ENCODE measurements at places on chromosomes 16 and 17. TPM values are rescaled to one million over a fixed set of nuclear protein-coding genes. Genes with fewer than 3 reads are reported as not detected.

DNA sequence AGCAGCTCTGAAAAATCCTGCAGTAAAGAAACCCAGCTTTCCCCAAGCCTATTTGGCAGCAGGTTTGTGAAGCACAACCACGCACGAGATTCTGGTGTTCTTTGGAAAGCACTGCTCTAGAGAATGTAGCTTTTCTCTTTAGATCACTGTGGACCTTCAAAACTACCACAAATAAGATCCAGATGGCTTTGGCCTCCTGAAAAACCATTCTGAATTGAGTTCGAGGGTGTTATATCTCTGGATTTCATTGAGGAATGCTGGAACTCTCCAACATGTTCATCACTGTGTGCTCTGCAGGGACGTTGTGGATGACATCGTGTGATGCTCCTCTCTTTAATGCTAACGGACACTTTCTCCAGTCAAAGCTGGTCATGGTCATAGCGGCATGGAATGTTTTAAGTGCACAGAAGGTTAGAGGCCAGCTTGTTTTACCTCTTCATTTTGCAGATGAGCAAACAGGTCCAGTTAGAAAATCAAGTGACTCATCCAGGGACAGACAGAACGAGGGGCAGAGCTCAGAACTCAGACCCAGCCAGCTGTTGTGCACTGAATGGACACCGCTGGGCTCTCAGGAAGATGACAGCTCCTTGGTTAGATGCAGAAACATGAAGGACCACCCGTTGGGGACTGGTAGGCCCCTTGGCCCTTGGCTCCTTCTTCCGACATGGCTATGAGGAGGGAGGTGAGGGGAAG lies 37.2 kb downstream of the CCDC42 start:
- no peak overlapping the region for H3K4me3 ChIP-seq
- H3K27me3 ChIP-seq, result no peaks in the 10 kb centered on the region
- H3K27ac ChIP-seq, result no peak overlapping the region
- peaks cover 7% of the 10 kb centered on the region for H3K4me1 ChIP-seq

DNA sequence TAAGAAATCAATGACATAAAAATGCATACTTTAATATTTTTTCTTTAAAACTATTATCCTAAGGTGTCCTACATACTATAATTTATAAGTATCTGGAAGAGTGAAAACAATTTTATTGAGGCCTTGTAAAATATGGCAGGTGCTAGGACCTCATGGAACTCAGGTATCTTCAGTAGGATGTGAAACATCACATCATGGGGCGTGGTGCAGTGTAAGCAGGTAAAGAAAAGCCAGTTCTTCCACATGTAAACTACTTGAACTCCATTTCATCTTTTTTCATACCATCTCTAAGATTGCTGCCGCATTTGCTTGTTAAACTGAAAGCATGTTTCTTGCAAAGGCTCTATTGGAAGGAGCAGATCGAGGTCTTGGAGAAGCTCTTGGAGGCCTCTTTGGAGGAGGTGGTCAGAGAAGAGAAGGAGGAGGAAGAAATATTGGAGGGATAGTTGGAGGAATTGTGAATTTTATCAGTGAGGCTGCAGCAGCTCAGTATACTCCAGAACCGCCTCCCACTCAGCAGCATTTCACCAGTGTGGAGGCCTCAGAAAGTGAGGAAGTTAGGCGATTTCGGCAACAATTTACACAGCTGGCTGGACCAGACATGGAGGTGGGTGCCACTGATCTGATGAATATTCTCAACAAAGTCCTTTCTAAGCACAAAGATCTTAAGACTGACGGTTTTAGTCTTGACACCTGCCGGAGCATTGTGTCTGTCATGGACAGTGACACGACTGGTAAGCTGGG lies at the start of gene CAPNS2:
Gene CAPNS2 (plus strand): TSS at position 253 of the 744 bp plus-strand sequence. CDS start 73 bp downstream, at position 326.
- no peak within 1 kb of the TSS for H3K4me3 ChIP-seq
- H3K27me3 ChIP-seq, result peaks cover 2% of the 10 kb centered on the region
- DNase-seq, result no peak
- H3K36me3 ChIP-seq, result no peaks in the 10 kb centered on the region

DNA sequence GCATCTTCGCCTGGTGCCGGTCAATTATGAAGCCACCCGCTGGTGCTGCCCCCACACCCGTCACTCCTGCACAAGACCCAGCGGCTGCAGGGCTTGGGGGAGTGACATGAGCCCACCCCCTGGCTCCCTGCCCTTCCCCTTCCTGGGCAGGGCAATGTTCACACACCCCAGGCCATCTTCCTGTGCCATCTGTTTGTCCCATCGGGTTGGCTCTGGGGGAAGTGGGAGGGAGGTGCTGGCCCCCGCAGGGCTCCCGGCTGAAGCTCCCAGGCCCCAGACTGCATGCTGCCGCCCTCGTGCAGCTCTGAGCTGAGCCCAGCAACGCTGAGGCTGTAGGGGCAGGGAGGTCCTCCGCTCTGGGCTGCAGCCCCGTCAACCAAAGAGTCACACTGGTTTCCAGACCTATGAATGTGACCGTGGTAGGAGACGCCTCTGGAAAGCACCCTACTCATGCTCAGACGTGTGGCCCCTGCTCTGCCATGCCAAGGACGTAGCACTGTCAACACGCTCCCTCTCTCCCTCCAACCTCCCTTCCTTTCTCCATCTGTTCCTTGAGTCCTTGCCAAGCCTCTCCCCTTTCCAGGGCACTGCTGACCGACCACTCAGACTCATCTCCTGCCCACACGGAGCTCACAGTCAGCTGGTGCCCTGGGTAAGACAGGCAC lies 140.4 kb downstream of the ENGASE start:
- peaks cover 33% of the 10 kb centered on the region for H3K4me1 ChIP-seq
- peak overlapping the region; percentile 19 for H3K27ac ChIP-seq
- DNase-seq, result no peak
- H3K4me3 ChIP-seq, result no peak overlapping the region
- H3K36me3 ChIP-seq, result no peaks in the 10 kb centered on the region
- peaks cover 31% of the 10 kb centered on the region for H3K27me3 ChIP-seq

GRCh38 chr17:45660474-45660873 lies 123.6 kb upstream of the CRHR1 start:
- no peaks in the 10 kb centered on the region for H3K36me3 ChIP-seq
- no peak overlapping the region for H3K27ac ChIP-seq
- DNase-seq, result no peak
- H3K4me1 ChIP-seq, result no peaks in the 10 kb centered on the region
- H3K4me3 ChIP-seq, result no peak overlapping the region
- peaks cover 5% of the 10 kb centered on the region for H3K27me3 ChIP-seq

CCDC200 gene
- not detected for total RNA-seq

GRCh38 chr17:49842371-49842770 lies 5.5 kb downstream of the TAC4 start:
- no peaks in the 10 kb centered on the region for H3K36me3 ChIP-seq
- DNase-seq, result no peak
- H3K4me1 ChIP-seq, result peaks cover 2% of the 10 kb centered on the region
- H3K4me3 ChIP-seq, result no peak overlapping the region

- peak overlapping the region; percentile 43 for H3K27ac ChIP-seq
- H3K4me1 ChIP-seq, result peaks cover 16% of the 10 kb centered on the region
- H3K27me3 ChIP-seq, result peaks cover 10% of the 10 kb centered on the region
- peak overlapping the region; percentile 88 for H3K4me3 ChIP-seq
Observed at GRCh38 chr16:528111-529011, 849 bp downstream of the CAPN15 start.

GRCh38 chr16:87095271-87095670 lies 221.9 kb downstream of the C16orf95 start:
- H3K4me3 ChIP-seq, result no peak overlapping the region
- DNase-seq, result no peak
- H3K36me3 ChIP-seq, result no peaks in the 10 kb centered on the region
- no peaks in the 10 kb centered on the region for H3K4me1 ChIP-seq
- no peak overlapping the region for H3K27ac ChIP-seq

GRCh38 chr16:57999366-57999970 lies 1.0 kb downstream of the ZNF319 start:
- H3K4me1 ChIP-seq, result peaks cover 17% of the 10 kb centered on the region
- peak; percentile 7 for DNase-seq
- H3K27ac ChIP-seq, result peak overlapping the region; percentile 73
- H3K27me3 ChIP-seq, result peaks cover 8% of the 10 kb centered on the region
- H3K36me3 ChIP-seq, result no peaks in the 10 kb centered on the region

HNF1B gene
- not detected for total RNA-seq

GRCh38 chr16:24701521-24701951 lies 27.9 kb upstream of the TNRC6A start:
- no peaks in the 10 kb centered on the region for H3K27me3 ChIP-seq
- H3K36me3 ChIP-seq, result no peaks in the 10 kb centered on the region
- H3K27ac ChIP-seq, result no peak overlapping the region

- peaks cover 6% of the 10 kb centered on the region for H3K36me3 ChIP-seq
- peak overlapping the region; percentile 85 for H3K27ac ChIP-seq
- H3K27me3 ChIP-seq, result peaks cover 9% of the 10 kb centered on the region
- no peak for DNase-seq
- peak overlapping the region; percentile 32 for H3K4me3 ChIP-seq
- H3K4me1 ChIP-seq, result peaks cover 18% of the 10 kb centered on the region
Observed at GRCh38 chr17:41678411-41678906, 10.2 kb upstream of the EIF1 start.

- no peak overlapping the region for H3K27ac ChIP-seq
- H3K4me3 ChIP-seq, result no peak overlapping the region
- no peak for DNase-seq
- H3K4me1 ChIP-seq, result peaks cover 2% of the 10 kb centered on the region
- no peaks in the 10 kb centered on the region for H3K27me3 ChIP-seq
Observed at GRCh38 chr16:71933017-71933416, 37.7 kb downstream of the IST1 start.

- no peak for DNase-seq
- no peaks in the 10 kb centered on the region for H3K27me3 ChIP-seq
- no peaks in the 10 kb centered on the region for H3K36me3 ChIP-seq
- no peak overlapping the region for H3K4me3 ChIP-seq
- no peak overlapping the region for H3K27ac ChIP-seq
Observed at GRCh38 chr16:7482032-7482431, 149.4 kb downstream of the RBFOX1 start.

- peaks cover 1% of the 10 kb centered on the region for H3K27me3 ChIP-seq
- no peak overlapping the region for H3K4me3 ChIP-seq
- H3K4me1 ChIP-seq, result peaks cover 2% of the 10 kb centered on the region
- H3K36me3 ChIP-seq, result no peaks in the 10 kb centered on the region
Observed at GRCh38 chr17:80408872-80409271, 6.1 kb upstream of the ENDOV start.

PRSS8 gene
- total RNA-seq, result not detected

INTS2 gene
- total RNA-seq, result 16.9 TPM

- H3K4me1 ChIP-seq, result peaks cover 48% of the 10 kb centered on the region
- H3K27me3 ChIP-seq, result peaks cover 2% of the 10 kb centered on the region
- no peak for DNase-seq
- H3K4me3 ChIP-seq, result peak overlapping the region; percentile 53
- H3K27ac ChIP-seq, result peak overlapping the region; percentile 90
Observed at GRCh38 chr17:43042025-43042628, 17.1 kb downstream of the RND2 start.

C17orf107 gene
- 11.1 TPM for total RNA-seq

DNA sequence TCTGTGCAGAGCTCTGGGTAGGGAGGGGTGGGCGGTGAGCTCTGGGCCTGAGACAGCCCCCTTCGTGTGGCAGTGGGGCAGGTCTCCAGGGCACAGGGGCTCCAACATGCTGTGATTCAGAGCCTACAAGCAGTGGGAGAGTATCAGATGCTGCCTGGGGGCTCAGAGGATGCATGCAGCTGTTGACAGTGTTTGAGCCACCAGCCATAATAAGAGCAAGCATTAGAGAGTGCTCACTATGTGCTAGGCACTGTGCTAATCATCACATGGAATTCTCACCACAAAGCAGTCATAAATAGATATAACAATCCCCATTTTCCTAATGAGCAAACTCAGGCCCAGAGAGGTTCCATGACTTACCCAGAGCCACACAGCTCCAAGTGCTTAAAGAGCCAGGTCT lies 8.1 kb downstream of the PDK2 start:
- H3K36me3 ChIP-seq, result no peaks in the 10 kb centered on the region
- peaks cover 9% of the 10 kb centered on the region for H3K27me3 ChIP-seq
- H3K4me3 ChIP-seq, result peak overlapping the region; percentile 73

DNA sequence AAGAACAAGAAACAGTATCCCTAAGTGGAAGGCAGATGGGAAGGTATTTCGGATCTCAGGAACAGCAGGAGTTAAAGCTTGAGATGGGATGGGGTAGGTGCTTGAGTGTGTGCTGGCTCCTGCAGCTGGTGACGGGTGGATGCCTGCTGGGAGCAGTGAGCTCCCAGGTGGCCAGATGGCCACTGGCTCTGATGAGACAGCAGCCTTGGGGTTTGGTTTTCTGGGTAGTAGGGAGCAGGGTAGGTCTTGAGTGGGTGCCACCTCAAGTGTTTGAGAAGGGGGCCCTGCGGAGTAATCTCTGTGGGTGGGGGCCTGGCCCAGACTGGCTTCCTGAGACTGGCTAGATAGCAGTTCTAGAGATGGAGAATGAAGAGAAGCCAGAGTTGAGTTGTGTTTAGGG lies 10.3 kb downstream of the EPN2 start:
- H3K36me3 ChIP-seq, result no peaks in the 10 kb centered on the region
- no peaks in the 10 kb centered on the region for H3K27me3 ChIP-seq
- H3K27ac ChIP-seq, result no peak overlapping the region
- peak; percentile 18 for DNase-seq

- H3K36me3 ChIP-seq, result peaks cover 5% of the 10 kb centered on the region
- H3K27ac ChIP-seq, result peak overlapping the region; percentile 75
- no peak for DNase-seq
- no peaks in the 10 kb centered on the region for H3K4me1 ChIP-seq
Observed at GRCh38 chr17:41549596-41550039, 21.5 kb upstream of the KRT19 start.

KRT32 gene
- total RNA-seq, result not detected

DNA sequence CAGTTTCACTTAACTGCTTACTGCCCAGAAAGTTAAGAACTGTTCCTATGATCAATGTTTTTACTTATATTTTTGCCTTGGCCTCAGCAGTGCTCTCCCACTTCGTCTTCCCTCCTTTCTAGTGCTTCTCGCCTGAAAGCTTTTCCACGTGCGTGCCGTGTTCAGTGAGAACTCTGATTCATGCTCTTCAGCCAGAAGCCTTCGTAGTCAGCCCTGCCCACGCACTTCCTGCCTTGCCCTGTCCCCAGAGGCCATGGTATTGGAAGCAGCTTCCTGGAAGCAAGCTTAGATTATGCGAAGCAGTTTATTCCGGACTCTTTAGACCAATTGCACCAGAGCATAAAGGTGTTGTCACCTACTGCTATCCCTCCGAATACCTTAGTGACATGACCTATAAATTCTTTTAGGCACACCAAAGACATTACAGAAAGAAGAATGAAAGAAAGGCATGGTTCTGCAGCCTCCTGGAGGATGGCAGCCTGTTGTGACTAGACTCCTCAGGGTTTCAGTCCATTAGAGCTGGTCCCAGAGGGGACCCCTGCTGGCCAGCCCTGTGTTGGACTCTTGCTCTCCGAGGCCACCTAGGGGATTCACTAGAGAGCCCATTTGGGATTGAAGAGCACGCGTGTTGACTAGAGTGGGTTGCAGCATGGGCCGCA lies 105.2 kb downstream of the RPTOR start:
- peaks cover 11% of the 10 kb centered on the region for H3K36me3 ChIP-seq
- DNase-seq, result peak; percentile 65
- H3K27me3 ChIP-seq, result peaks cover 9% of the 10 kb centered on the region
- H3K4me1 ChIP-seq, result peaks cover 18% of the 10 kb centered on the region
- H3K4me3 ChIP-seq, result peak overlapping the region; percentile 17

DNA sequence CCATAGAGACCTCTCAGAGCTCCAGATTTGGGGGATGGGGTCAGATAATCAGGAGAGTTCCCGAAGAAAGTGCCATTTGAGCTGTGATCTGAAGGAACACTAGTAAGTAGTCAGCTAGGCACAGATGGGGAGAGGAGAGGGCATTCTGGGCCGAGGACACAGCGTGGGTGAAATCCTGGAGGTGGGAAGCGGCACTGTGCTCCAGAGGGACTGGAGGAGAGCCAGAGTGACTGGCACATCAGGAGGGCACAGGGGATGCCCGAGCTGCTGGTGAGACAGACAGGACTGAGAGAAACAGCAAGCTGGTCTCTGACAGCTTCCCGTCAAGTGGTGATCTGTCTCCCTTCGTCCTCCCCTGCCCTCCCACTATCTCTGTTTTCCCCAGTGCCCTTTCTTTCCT lies 40.6 kb downstream of the KNOP1 start:
- no peaks in the 10 kb centered on the region for H3K4me1 ChIP-seq
- no peak for DNase-seq
- H3K27ac ChIP-seq, result no peak overlapping the region
- H3K4me3 ChIP-seq, result no peak overlapping the region

All from glutamatergic neuron (in vitro differentiated cells).